ENCODE measurements at places on chromosomes 13 and 19. TPM values are rescaled to one million over a fixed set of nuclear protein-coding genes. Genes with fewer than 3 reads are reported as not detected.
A peak's percentile ranks its signal among the peaks of the same experiment; 100 is the strongest.

GRCh38 chr13:23621316-23621645 is 51.1 kb downstream of the TNFRSF19 start:
- H3K4me3 ChIP-seq = no peak overlapping the region
- H3K36me3 ChIP-seq = no peaks in the 10 kb centered on the region
- DNase-seq = no peak
- H3K27ac ChIP-seq = no peak overlapping the region

- peak overlapping the region; percentile 89 for H3K27ac ChIP-seq
- H3K4me3 ChIP-seq = no peak overlapping the region
- no peaks in the 10 kb centered on the region for H3K27me3 ChIP-seq
- H3K4me1 ChIP-seq = peaks cover 50% of the 10 kb centered on the region
Observed at GRCh38 chr19:12953799-12954611, 3.0 kb downstream of the GADD45GIP1 start.

Gene CD70
- polyA plus RNA-seq = not detected

Gene ENOX1
- 1.6 TPM for polyA plus RNA-seq

- no peaks in the 10 kb centered on the region for H3K27me3 ChIP-seq
- no peak for DNase-seq
- no peak overlapping the region for H3K27ac ChIP-seq
Observed at GRCh38 chr19:50858886-50859285, 4.2 kb downstream of the KLK3 start.

GRCh38 chr19:46614114-46614722 is 10.7 kb downstream of the PTGIR start:
- H3K36me3 ChIP-seq = peaks cover 10% of the 10 kb centered on the region
- H3K4me1 ChIP-seq = peaks cover 17% of the 10 kb centered on the region
- DNase-seq = peak; percentile 93
- no peaks in the 10 kb centered on the region for H3K27me3 ChIP-seq
- no peak overlapping the region for H3K4me3 ChIP-seq
- no peak overlapping the region for H3K27ac ChIP-seq

DNA sequence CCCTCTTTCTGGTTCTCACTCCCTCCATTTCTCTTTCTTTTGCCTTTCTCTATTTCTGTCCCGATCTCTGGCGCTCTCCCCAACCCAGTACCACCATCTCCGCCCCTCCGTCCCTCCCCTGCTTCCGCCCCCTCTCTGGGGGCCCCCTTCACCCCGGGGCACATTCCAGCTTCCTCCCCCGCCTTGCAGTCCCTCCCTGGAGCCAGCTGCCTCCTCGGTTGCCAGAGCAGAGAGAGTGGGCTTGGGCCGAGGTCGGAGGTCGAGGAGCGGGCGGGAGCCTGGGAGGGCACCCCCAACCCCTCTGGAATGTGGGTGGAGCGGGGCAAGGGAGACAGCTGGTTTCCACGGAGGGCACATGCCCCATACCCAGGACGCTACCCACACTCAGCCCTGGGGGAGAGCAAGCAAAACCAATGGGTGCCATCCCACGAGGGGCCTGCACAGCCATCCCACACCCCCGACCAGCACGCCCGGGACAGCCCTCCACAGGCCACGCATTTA is 6.5 kb upstream of the CIRBP start:
- peaks cover 75% of the 10 kb centered on the region for H3K4me1 ChIP-seq
- H3K4me3 ChIP-seq = no peak overlapping the region
- H3K27me3 ChIP-seq = no peaks in the 10 kb centered on the region
- peak; percentile 36 for DNase-seq
- peak overlapping the region; percentile 80 for H3K27ac ChIP-seq

- H3K27me3 ChIP-seq = peaks cover 3% of the 10 kb centered on the region
- H3K4me1 ChIP-seq = no peaks in the 10 kb centered on the region
- no peak for DNase-seq
- H3K4me3 ChIP-seq = no peak overlapping the region
- H3K27ac ChIP-seq = no peak overlapping the region
- no peaks in the 10 kb centered on the region for H3K36me3 ChIP-seq
Observed at GRCh38 chr13:103134271-103134670, 68.1 kb upstream of the SLC10A2 start.

- no peak for DNase-seq
- H3K4me3 ChIP-seq = no peak overlapping the region
- no peaks in the 10 kb centered on the region for H3K27me3 ChIP-seq
- H3K4me1 ChIP-seq = no peaks in the 10 kb centered on the region
- no peak overlapping the region for H3K27ac ChIP-seq
Observed at GRCh38 chr13:34458756-34459715, 483.0 kb upstream of the NBEA start.

- H3K27me3 ChIP-seq = no peaks in the 10 kb centered on the region
- no peaks in the 10 kb centered on the region for H3K36me3 ChIP-seq
- DNase-seq = no peak
- no peak overlapping the region for H3K27ac ChIP-seq
- no peaks in the 10 kb centered on the region for H3K4me1 ChIP-seq
Observed at GRCh38 chr13:20550799-20551198, 16.2 kb upstream of the IFT88 start.

Gene KIR3DL1
- not detected for polyA plus RNA-seq

DNA sequence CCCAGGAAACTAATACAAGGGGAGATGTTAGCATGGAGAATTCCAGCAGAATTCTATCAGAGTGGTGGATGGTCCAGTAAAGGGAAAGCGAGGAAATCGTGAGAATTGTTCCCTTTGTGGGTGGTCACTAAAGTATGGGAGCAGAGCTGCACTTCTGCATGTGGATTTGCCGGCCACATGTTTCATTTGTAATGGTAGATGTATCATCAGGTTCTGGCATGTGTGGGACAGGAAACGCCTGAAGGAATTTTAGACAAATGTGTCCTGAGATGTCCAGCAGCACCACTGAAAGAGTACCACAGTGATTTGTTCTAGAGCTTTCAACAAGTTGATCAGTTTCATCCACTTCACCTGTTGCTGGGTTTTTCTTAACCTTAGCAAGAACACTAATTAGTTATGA is 308.4 kb downstream of the SHISA2 start:
- no peak overlapping the region for H3K27ac ChIP-seq
- H3K4me1 ChIP-seq = peaks cover 3% of the 10 kb centered on the region
- H3K4me3 ChIP-seq = no peak overlapping the region
- no peak for DNase-seq

Gene ZNF546
- polyA plus RNA-seq = 4.0 TPM

DNA sequence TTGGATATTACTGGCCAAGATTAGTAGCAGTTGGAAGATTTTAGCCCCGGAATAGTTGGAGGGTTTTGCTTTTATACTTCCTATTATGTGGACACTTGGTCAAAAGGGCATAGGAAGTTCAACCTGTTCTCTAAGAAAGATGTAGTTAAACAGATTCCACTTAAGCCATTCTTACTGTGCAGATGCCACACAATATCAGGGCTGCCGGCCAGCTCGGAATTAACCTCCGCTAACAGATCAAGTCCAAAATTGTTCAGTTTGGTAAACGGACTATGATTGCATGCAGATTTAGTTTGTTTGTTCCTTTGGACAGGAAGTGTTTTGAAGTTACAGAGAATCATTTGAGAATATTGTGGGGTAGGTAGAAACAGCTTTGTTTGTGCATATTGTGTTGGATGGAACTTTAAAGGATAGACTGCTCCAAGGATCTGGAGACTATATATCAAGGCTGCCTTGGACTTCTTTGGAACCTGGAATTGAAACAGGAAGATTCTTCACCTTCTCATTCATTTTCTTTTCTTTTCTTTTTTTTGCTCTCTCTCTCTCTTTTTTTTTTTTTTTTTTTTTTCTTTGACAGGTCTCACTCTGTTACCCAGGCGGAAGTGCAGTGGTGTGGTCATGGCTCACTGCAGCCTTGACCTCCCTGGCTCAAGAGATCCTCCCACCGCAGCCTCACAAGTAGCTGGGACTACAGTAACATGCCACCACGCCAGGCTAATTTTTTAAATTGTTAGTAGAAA is 5.0 kb upstream of the SPRY2 start:
- H3K4me1 ChIP-seq = peaks cover 14% of the 10 kb centered on the region
- no peak for DNase-seq
- H3K4me3 ChIP-seq = no peak overlapping the region

GRCh38 chr19:11963566-11964355 is 1.1 kb upstream of the ZNF763 start:
- no peak overlapping the region for H3K27ac ChIP-seq
- peaks cover 12% of the 10 kb centered on the region for H3K4me1 ChIP-seq
- no peaks in the 10 kb centered on the region for H3K27me3 ChIP-seq

- H3K4me3 ChIP-seq = peak overlapping the region; percentile 19
- H3K27me3 ChIP-seq = no peaks in the 10 kb centered on the region
- H3K36me3 ChIP-seq = no peaks in the 10 kb centered on the region
- peak; percentile 95 for DNase-seq
- peaks cover 11% of the 10 kb centered on the region for H3K4me1 ChIP-seq
Observed at GRCh38 chr19:45455707-45456499, 11.9 kb upstream of the FOSB start.

DNA sequence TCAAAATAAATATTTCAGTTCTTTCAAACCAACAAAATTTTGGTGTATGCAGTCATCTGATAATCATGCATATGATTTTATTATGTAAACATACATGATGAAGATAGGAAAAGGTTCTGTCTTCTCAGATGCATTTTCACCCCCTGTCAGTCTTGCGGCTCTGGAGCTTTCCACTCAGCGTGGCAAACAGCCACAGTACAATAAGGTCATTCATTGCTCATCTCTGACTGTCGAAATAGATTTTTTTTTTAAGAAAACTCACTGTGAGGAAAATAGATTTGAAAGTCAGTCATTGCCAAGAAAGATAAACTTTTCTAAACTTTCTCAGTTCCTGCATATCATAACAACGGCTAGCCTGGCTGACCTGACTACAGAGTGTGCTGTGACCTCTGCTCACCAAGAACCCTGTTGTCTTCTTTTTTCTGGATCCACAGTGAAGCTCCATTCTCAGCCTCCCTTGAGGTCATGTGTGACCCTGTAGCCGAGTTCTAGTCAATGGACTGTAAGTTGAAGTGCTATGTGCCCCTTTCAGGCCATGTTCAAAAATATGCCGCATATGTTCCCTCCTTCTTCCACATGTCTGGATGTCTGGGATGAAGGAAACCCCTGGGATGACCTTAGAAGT is 519.6 kb downstream of the KLF5 start:
- H3K36me3 ChIP-seq = no peaks in the 10 kb centered on the region
- H3K27ac ChIP-seq = no peak overlapping the region
- no peaks in the 10 kb centered on the region for H3K27me3 ChIP-seq
- H3K4me3 ChIP-seq = no peak overlapping the region
- H3K4me1 ChIP-seq = no peaks in the 10 kb centered on the region

DNA sequence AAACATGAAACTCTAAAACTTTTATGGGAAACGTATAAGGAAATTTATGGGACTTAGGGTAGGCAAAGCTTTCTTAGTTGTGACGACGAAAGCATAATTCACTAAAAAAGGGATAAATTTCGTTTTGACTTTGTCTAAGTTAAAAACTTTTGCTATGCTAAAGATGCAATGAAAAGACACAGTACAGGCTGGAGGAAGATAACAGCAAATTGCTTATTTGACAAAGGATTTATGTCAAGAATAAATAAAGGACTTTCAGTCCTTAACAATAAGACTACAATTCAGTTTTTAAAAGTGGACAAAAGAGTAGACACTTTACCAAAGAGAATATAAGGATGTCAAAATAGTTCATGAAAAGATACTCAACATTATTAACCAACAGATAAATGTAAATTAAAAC is 150.2 kb downstream of the NBEA start:
- H3K36me3 ChIP-seq = no peaks in the 10 kb centered on the region
- no peak overlapping the region for H3K4me3 ChIP-seq
- no peaks in the 10 kb centered on the region for H3K4me1 ChIP-seq
- no peak overlapping the region for H3K27ac ChIP-seq

- no peaks in the 10 kb centered on the region for H3K4me1 ChIP-seq
- H3K36me3 ChIP-seq = no peaks in the 10 kb centered on the region
- H3K27ac ChIP-seq = no peak overlapping the region
- H3K27me3 ChIP-seq = no peaks in the 10 kb centered on the region
Observed at GRCh38 chr13:19791953-19792537, 9.3 kb upstream of the PSPC1 start.

DNA sequence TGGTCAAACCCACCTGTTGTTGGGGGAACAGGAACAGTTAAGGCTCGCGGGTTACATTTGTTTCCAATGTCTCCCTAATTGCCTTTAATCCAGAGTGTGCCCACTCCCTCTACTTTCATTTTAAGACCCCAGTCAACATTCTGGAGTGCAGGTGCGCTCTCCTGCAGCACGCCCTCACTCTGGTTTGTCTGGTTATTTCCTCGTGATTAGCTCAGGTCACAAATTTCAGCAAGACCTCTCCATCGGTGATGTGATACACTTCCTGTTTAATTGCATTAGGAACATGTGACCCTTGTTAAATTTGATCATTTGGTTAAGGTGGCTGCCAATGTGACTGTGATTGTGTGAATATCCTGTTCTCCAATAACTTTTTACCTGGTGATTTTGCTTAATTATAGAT is 53.0 kb downstream of the TEX29 start:
- no peaks in the 10 kb centered on the region for H3K27me3 ChIP-seq
- DNase-seq = no peak
- no peak overlapping the region for H3K4me3 ChIP-seq
- no peak overlapping the region for H3K27ac ChIP-seq
- no peaks in the 10 kb centered on the region for H3K36me3 ChIP-seq

Measured in adrenal gland (tissue), 19 donors.